ENCODE measurements at places on chromosomes 7 and 10. TPM values are rescaled to one million over a fixed set of nuclear protein-coding genes. Genes with fewer than 3 reads are reported as not detected.

- DNase-seq, result no peak
These were observed 118.6 kb downstream of the CNTNAP2 start for GRCh38 chr7:146235195-146235594.

- DNase-seq, result no peak
These were observed 228.8 kb downstream of the DKK1 start for GRCh38 chr10:52542906-52543305.

- DNase-seq, result no peak
These were observed 24.6 kb upstream of the HUS1 start for GRCh38 chr7:48004032-48004431.

The ALOX5 gene
- 64.1 TPM for total RNA-seq

DNA sequence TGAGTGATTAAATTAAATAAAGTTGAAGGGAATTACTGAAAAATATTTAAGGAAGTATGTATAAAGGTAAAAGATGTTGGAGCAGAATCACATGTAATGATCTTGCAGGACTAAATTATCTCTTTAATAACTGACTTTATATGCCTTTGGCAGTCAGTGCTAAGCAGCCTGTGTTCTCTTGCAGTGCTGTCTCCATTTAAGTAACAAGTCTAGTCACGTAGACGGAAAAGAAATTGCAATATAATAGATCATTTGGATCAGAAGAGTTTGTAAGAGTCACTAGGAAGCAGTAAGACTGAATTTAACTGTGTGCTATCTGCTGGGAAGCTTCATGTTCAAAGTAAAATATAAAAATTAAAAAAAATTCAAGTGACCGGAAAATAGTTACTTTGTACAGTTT lies 21.4 kb downstream of the BZW2 start:
- no peak for DNase-seq

- no peak for DNase-seq
These were observed 496.3 kb upstream of the KLF6 start for GRCh38 chr10:4281190-4281825.

DNA sequence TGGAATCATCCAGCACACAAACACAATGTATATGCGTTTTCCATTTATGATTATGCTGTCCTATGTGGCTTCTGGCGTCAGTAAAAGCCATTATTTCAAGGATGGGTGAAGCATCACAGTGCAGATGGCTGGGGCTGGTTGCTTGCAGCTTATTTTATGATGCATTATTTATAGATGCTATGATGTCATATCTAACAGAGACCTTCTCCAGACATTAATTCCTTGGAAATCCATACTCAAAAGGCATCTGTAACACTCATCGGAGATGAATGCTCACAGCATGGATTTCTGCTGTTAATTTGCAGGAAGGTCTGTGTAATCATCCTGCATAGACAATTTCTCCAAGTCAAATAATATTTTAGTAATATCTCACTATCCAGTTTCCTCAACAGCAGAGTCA lies 7.2 kb downstream of the RGS10 start:
- no peak for DNase-seq

The ICA1 gene
- 6.6 TPM for total RNA-seq

- DNase-seq, result no peak
These were observed 99.8 kb upstream of the ZMIZ1 start for GRCh38 chr10:78968943-78969342.

The DYNC1I1 gene
- 69.1 TPM for total RNA-seq

All from thoracic aorta (tissue), 2 donors.